ENCODE measurements at places on chromosomes 1 and 21.

DNA sequence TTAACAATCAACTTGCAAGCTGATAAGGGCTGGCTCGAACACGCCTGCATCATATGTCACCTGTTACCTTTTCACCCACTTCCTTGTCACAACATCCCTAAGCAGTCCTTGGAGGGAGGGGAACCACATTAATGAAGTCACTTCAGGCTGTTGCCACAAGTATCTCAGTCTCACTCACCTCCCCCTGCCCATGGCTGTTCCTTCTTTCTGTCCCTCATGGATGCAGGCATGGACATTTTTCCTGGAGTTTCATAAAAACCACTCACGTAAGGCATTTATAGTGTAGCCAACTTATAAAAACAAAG, 76.8 kb upstream of the ANGPTL1 start:
- DNase-seq: no peak

- no peak for DNase-seq
Measured at GRCh38 chr1:5774019-5774418, 218.2 kb downstream of the NPHP4 start.

DNA sequence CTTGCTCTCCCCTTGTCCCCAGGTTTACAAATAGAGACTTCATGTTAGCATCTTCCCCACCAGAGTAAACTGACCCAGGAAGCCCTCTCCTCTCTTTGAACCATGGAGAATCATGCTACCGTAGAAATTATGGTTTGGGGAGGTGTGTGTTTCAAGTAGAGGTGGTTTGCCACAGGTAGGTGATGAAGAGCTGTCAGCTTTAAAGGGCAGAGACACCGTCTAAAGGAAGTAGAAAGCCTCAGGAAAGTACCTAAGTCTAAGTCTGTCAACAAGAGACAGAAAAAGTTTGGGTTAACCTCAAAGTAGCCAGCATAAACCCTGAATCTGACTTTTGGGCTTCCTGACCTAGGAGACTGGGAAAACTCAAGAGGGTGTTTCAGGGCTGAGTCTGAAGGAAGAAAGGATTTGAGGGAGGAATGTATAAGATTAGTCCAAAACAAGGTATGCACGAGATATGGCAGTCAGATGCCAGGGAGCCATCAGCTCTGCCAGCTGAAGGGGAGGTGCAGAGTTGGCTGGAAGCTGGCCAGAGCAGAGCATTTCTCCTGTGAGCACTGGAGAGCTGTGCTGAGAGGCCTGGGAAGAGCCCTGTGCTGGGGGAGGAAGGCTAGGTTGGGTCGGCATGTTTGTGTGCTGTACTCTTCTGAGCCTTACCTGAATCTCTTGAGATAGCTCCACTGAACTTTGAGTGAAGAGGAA, 14.3 kb downstream of the ADAMTSL4 start:
- peak; percentile 77 for DNase-seq

GRCh38 chr1:91151702-91152101, 129.9 kb upstream of the ZNF644 start:
- no peak for DNase-seq

GRCh38 chr1:31633117-31633516, 11.6 kb downstream of the PEF1 start:
- peak; percentile 81 for DNase-seq

- DNase-seq: no peak
Measured at GRCh38 chr21:31497914-31498313, 153.9 kb upstream of the TIAM1 start.

GRCh38 chr1:98340511-98340910, 321.0 kb upstream of the SNX7 start:
- no peak for DNase-seq

DNA sequence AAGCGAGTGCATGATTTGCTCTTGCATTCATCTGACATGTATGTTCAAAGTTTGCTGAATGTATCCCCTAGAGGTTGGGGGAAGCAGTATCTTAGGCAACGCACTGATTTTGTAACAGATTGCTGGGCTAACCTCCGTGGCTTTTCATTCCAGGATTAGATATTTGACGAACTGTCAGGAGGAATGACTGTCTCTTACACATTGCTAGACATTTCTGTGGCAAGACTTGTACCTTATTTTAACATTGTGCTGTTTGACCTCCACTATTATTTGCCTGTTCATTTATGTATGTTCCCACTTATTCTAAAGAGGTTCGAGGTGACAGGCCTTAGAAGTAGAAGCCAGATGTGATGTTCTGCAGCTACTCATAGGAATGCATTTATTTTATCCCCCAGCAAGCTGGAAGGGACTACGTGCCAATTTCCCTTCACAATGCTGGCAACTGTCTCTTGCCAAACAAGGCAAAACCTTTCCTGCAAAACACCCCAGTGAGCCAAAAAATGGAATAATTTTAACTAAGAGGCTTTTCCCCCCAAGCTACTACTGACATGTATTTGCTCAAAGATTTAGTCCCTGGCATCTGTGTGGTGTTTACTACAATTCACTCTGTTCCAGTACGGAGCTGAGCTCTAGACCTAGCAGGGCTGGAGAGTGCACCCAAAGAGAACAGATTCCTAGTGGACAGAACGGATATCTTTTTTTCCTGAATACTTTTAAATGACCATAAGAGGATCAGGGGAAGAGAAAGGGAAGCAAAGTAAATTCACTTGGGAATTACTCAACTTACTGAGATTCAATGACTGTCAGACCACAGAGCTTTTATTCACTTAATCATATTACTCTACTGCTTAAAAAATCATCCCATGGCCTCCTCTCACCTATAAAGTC, 646.2 kb downstream of the SMYD3 start:
- no peak for DNase-seq

GRCh38 chr21:32481875-32482408, 69.4 kb downstream of the EVA1C start:
- DNase-seq: no peak

Measured in colonic mucosa (tissue), 4 donors.